Esophagus squamous epithelium (tissue), 5 donors: ENCODE measurements at places on chromosomes 11 and 22.

GRCh38 chr11:117127171-117127901, 16.8 kb upstream of the PAFAH1B2 start:
- DNase-seq: no peak

GRCh38 chr11:126416542-126417090, 61.1 kb downstream of the ST3GAL4 start:
- DNase-seq: peak; percentile 42

DNA sequence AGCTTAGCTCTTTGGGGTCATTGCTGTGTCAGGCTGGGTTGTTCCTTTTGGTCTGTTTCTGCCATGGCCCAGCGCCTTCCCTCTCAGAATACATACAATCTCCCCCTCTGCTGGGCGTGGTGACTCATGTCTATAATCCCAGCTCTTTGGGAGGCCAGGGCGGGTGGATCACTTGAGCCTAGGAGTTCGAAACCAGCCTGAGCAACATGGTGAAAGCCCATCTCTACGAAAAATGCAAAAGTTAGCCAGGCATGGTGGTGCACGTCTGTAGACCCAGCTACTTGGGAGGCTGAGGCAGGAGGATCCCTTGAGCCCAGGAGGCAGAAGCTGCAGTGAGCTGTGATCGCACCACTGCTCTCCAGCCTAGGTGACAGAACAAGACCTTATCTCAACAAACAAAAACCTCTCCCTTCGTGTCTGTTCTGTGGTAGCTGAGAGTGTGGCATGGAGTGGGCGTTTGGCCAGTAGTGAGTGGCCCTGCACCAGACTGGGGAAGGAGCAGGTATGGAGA, 46.7 kb upstream of the RAB1B start:
- DNase-seq: no peak

DNA sequence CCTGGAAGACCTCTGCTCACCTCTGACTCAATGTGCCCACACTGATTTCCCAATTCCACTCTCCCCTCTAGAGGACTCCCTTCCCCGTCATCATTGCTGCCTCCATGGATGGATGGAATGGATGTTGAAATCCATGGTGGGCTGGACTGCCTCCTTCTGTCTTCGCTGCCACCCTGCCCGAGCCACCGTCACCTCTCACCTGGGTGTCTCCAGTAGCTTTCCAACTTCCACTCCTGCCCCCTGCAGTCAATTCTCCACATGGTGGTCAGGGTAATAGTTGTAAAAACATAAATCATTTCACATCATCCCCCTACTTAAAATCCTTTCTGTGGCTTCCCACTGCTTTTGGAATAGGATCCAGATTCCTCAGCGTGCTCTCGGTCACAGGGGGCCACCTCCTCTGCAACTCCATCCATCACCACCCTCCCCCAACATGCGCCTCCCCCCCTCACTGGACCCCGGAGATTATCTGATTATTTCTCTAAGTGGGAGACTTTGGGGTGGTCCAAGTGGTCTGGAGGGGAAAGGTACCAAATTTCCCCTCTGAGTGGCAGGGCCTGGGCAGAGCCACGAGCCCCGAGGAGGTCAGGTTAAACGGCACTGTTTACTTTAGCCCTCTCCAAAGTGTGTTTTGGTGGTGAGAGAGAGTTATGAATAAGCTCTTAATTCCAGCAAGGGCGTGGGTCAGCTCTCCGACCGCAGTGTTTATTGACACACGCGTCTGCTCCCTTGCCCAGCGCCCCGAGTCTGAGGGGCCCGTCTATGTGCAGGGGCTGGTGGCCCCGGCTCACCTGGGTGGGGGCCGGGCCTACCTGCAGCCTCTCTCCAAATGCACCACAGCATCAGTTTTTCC, 313.7 kb downstream of the MN1 start:
- DNase-seq: no peak

- no peak for DNase-seq
Measured at GRCh38 chr22:26737262-26737661, 79.9 kb downstream of the MIAT start.

DNA sequence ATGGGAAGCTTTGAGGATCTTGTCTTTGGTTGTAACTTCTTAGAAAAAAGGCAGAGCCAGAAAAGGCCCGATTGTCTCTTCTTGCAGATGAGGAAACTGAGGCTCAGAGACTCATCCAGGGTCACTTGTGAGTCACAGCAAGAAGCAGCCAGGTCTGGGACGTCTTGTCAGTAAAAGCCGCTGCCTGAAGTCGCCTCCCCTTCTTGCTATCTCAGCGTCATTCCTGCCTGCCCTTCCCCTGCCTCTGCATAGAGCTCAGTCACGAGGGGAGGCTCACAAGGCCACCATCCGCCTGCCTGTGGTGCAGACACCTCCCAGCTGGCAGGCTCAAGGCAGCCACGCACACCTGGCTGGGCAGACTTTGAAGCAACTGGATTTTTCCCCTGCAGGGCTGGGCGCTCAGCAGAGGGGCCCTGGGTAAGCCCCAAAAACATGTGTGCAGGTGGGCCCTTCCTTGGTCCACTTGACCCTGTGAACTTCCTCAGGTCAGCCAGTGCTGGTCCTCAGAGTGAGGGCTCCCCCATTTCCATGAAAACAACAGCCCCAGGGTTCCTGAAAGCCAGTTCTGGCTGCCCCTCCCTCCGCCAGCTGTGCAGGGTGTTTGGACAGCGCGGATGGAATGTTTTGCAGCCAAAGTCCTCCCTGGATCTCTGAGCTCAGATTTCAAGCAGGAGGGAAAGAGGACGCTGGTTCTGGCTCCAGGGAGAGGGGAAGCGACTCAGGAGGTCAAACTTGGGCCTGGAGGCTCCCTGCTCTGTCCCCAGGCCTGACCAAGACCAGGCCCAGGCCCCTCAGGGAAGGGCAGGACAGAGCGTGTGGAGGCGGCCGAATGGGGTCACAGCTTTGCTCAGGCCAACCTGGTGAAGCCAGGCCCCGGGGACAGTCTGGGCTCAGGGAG, 6.0 kb upstream of the RAB3IL1 start:
- DNase-seq: no peak

DNA sequence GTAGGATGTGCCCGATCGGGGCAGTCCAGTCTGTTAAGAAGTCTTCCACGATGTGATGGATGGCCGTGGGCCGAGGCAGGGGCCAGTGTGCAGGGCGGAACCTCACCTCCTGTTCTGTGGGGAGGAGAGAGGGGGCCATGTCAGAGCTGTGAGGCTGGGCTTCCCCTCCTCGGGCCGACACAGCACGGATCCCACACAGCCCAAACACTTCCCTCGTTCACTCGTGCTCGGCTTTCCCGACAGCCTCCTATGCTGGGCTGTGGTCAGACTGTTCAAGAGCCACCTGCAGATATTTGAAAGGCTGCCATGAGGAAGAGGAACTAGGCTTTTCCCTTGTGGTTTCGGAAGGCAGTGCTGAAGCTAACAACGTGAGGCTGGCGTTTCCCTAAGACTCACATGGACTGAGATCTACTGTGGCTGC, 12.3 kb upstream of the TXN2 start:
- no peak for DNase-seq

GRCh38 chr11:134878785-134879184, 466.7 kb upstream of the B3GAT1 start:
- no peak for DNase-seq

DNA sequence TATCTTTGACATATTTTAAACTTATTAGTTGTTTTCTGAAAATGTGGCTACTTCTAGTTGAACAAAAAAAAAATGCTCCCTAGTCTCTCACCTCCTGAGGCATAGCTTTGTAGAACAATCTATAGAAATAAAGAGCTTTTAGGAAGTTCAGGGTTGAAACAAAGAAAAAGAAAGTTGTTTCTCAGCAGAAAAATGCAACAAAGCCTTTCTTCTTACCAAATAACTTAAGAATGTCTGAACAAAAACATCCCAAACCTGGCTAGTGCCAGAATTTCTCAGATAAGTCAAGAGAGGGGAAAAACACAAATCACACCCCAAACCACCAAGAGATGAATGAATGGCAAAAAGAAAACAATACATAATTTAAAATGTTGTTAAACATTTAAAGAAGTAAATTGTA, 114.1 kb downstream of the MAML2 start:
- no peak for DNase-seq

- DNase-seq: no peak
Measured at GRCh38 chr11:46698597-46698996, 1.8 kb downstream of the ARHGAP1 start.

- no peak for DNase-seq
Measured at GRCh38 chr22:36668854-36669253, 34.7 kb downstream of the CACNG2 start.

- no peak for DNase-seq
Measured at GRCh38 chr11:86551288-86552092, 120.9 kb downstream of the ME3 start.

DNA sequence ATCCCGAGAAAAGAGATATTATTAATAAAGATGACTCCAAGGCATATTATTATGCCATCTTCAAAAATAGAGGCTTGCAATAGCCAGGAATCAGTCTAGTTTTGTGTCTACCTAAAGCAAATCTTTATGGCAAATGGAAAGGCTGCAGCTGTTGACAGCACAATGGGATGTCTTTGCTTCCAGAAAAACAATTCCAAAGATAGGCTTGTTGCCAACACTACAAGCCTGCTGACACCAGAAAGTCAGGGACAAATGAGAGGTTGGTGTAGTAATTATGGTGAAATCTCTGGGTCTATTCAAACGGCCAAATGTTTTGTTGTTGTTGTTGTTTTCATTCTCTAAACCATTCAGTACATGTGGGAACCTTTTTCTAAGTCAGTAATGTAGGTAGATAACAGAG, 101.8 kb downstream of the LUZP2 start:
- no peak for DNase-seq

GRCh38 chr22:18987765-18988164, 51.7 kb upstream of the PRODH start:
- no peak for DNase-seq

DNA sequence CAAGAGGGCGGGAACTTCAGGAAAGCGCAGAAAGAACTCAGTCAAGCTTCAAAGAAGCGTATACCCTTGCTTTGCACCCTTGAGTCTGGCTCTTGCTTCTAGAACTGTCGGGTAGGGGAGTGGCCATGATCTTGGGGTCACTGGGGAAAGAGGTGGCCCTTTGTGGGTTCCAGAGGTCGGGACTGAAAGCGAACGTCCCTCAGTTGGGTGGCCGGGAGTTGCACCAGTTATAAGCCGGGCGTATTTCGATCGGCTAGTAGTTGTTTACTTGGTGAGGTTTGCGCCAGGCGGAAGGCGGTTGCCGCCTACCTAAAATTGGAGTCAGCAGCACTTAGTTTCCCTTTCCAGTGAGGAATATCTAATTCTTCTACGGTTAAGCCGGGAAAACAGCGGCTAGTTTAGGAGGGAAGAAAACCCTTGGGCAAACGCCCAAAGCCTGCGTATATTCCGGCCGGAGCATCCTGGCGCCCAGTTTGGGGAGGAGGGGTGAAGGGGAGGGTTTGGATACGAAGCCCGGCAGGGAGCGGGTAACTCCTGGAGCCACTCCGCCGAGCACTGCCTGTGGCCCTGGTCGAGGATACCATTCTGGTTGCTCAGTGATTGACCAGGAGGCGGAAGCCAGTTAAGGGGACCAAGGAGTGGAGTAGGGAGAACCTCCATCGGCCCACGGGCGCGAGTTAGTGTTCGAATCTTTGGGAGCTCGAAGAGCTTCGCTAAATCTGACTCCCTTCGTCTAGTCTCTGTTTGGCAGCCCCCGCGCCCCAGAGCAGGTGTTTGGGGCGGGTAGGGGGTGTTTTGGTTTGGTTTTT, 807 bp upstream of the WT1 start:
- no peak for DNase-seq

- no peak for DNase-seq
Measured at GRCh38 chr11:74559110-74559933, 33.1 kb upstream of the POLD3 start.

DNA sequence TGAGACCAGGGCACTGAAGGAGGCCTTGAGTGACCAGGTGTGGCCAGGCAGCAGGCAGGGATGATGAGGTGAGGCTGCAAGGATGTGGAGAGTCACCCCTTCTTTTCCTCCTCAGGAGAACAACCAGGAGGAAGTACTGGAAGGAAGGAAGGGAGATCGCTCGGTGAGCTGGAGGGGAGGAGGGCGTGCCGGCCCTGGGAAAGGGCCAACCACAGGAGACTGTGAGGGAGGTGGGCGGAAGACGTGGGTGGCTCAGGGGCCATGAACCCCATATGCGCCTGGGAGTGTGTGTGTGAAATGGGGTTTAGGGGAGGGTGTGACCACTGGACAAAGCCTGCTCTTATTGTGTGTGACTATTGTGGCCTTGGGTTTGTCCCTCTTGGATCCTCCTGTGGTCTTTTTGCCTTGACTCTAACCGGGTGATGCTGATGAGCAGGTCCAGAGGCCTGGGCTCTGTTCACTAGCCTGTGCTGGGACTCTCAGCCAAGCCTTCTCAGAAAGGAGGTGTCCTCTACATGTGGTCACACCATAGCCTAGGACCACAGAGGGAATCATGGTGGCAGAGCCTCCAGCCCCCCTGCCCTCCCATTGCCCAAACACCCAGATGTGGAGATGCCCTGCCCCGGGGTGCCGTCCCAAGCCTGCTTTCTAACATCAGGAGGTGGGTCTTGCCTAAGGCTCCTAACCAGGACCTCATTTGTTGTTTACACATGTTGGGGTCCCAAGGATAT, 41.3 kb upstream of the TUB start:
- DNase-seq: no peak

DNA sequence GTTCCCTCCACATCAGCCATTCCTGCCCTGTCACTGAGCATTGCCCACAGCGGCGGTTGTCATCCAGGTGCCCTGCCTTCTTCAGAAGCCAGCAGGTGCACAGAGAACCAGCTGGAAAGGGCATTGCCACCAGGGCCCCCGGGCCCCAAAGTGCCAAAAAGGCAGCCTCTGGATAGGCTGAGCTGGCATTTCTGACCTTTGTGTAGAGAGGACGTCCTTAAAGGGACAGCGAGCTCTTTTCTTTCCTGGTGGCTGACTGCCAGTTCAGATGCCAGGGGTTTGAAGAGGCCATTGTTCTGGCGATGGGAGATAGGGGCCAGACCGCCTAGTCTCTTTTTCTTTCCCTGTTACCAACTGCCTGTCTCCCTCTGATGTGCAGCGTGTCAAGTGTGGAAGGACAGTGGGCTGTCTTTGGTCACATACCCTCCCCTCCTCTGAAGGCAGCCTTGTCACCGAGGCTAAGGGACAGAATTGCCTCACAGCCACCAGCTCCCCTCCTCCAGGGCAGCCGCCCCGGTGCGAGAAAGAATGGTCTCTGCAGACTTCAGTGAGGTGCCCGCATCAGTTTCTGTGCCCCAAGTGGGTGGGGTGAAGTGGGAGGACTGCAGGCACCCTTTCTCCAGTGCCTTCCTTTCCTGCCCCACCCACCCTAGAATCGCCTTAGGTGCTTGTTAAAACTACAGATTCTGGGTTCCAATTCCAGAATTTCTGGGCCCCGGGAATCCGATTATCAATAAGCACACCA, 109.6 kb downstream of the SCN3B start:
- DNase-seq: no peak
